ENCODE measurements at places on chromosomes 1 and 21.

DNA sequence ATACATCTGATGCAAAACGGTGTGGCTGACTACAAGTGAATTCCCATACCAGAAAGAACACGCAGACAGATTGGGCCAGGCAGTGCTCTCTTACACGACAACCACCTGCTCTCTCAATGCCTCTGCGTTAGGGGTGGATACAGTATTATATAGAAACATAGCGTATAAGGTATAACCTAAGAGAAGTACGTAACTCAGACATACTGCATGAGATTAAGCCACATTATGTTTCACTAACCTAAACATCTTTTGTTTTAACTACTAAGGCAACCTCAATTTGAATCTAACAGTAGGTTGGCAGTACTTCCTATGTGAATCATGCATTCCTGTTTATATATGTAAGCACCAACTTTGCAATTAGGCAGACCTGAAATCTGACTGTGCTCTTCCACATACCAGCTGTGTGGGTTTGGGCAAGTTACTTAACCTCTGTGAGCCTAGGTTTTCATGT, 58.1 kb upstream of the COA6 start:
- DNase-seq: no peak

DNA sequence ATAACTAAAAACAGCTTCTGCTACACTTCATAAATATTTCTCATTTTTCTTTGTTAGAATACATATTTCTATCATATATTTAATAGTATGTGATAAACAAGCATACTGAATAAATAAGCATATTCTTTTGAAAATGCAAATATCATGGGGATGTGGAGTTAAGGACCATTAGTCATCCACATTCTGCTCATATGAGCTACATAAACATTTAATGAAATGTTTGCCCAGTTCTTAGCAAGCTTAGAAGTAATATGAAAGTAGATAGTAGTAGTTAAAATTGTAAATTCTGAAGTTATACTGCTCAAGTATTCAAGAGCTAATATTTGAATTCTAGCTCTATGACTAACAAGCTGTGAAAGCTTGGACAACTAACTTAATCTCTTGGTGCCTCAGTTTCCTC, 10.1 kb upstream of the GORAB start:
- DNase-seq: no peak

- DNase-seq: peak; percentile 23
Observed at GRCh38 chr1:12275370-12275769, 45.5 kb downstream of the VPS13D start.

- no peak for DNase-seq
Observed at GRCh38 chr1:22111115-22111514, 31.8 kb downstream of the WNT4 start.

DNA sequence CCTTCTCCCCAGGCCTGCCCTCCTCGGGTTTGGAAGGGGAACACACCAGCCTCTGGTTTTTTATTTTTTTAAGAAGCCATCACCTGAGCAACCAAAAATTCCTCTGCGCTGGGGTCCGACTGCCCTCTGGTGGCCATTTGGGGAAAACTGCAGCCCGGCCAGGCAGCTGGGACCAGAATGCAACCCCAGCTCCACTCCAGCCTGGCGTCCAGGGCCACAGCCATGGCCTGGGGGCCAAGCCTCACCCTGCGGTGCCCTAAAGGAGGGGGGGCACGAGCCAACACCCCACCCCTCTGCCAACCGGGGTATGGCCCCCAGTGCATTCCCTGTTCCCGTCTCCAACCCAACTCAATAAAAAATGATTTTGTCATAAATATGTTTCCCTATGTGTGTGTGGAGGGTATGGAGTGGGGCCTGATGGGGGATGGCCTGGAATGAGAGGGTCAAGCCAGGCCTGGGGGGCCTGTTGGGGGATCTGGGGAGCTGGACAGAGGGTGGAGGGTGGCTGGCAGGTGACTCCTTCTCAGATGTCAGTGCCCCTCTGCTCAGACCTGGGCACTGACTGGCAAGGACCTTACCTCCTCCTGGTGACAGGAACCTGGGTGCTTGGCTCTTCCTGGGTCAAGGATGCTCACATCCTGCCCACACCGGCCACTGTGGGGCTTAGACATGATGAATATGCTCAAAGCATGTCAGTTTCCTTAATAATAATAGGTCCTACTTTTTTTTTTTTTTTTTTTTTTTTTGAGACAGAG, 3.2 kb downstream of the GPR3 start:
- DNase-seq: peak; percentile 67

DNA sequence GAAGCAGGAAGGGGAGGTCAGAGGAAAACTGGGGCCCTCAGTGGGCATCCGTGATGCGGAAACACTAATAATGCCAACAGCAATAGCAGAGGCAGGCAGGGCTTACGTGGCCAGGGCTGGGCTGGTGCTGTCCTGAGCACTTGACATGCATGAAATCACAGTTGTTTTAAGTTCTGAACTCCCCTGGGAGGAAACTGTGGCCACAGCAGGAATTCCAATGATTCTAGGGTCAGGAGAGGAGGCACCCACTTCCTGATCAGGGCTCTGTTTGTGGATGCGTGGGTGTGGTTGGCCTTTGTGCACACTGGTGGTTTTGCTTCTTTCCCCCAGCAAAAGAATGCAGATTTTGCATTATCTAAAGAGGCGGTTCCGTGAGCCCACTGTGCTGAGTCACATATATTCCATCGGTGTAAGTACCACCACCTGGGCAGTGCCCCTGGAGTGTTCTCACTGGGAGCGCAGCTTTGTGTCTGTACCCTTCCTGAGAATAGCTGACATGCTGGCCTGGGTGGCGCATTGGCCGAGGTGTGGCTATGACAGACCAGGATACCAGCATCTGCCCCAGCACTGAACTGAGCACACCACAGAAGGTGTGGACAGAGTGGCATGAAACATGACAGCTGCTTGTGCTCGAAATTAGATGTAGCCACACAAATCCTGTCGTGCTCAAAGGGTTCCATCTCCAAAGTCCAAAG, 71.0 kb downstream of the PDE9A start:
- DNase-seq: no peak

DNA sequence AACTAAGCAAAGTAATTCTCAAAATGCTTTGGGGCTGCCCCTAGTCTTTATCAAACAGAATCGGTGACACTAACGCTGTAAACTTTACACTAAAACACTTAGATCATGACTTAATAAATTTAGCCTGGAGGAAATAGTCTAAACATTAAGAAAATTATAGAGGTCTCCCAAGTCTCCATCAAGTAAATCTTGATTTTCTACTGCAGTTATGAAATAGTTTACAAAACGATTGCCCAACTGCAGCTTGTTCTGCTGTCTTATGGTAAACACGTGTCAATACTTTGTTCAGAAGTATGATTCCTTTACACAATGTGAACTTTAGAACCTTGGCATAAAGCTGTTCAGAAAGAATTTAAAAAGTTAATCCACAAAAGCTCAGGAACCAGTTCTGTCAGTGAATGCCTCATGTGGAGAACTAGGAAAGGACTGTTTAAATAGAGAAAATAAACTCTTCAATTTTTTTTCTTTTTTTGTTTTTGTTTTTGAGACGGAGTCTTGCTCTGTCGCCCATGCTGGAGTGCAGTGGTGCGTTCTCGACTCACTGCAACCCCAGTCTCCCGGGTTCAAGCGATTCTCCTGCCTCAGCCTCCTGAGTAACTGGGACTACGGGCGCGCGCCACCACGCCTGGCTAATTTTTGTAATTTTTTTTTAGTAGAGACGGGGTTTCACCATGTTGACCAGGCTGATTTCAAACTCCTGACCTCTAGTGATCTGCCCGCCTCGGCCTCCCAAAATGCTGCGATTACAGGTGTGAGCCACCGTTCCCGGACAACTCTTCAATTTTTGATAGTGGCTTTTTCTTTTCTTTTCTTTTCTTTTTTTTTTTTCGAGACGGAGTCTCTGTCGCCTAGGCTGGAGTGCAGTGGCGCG, 1.6 kb downstream of the DDI2 start:
- DNase-seq: no peak

GRCh38 chr1:77230051-77230450, 10.8 kb upstream of the PIGK start:
- no peak for DNase-seq

GRCh38 chr1:118077331-118078045, 107.5 kb downstream of the SPAG17 start:
- no peak for DNase-seq

DNA sequence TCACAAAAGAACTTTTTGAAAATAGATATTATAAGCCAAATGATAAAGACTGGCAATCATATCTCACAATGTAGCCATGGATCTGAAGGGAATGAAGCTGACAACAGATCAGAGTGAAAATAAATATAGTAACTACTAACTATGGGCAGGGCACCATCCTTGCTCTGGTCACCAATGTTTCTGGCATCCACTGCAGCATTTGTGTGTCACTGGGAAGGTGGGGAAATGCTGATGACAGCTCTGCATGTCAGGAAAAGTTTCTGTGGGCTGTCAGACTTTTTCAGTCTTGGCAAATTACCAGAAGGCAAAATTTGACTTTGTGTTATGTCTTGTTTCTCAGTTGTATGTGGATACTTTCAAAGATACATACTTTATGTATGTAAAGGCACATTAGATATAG, 195.6 kb downstream of the ZNF326 start:
- DNase-seq: no peak

DNA sequence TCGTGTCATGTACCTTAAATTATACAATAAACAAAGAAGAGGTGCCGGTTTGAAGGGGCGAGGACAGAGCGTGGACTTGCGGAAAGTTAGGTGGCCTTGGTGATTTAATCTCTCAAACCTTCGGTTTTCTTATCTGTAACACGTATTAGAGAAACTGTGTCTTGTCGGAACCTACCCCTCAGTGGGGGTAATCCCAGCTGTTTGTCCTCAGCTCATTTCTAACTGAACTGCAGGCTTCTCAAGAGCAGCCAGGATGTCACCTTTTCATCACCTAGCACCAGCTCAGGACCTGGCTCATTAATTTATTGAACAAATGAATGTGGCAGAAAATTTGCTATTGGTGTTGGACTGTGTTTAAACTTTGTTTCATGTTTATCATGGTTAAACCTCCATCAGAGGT, 31.2 kb downstream of the ITSN1 start:
- no peak for DNase-seq

DNA sequence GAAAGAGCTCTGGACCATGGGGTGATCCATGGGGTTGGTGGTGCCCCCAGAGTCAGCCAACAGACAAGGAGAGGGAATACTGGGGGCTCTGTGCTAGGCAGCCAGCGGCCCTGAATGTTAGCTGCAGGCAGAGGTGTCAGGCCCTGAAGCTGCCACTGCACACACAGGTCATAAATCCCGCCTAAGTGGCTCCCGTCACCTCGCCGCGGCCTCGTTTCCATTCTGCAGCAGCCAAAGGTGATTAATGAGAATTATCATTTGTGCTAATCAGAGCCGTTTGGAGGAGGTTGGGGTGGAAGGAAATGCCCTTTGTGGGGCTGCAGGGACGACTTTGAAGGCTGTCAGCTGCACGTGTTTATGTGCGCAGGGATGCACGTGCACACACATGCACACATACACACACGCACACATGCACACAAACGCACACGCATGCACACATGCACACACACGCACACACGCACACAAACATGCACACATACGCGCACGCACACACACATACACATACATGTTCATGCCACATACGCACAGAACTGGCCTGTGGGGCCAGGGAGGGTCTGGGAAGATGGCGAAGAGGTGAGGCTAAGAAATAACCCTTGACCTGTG, 88.8 kb upstream of the ARHGEF16 start:
- no peak for DNase-seq

DNA sequence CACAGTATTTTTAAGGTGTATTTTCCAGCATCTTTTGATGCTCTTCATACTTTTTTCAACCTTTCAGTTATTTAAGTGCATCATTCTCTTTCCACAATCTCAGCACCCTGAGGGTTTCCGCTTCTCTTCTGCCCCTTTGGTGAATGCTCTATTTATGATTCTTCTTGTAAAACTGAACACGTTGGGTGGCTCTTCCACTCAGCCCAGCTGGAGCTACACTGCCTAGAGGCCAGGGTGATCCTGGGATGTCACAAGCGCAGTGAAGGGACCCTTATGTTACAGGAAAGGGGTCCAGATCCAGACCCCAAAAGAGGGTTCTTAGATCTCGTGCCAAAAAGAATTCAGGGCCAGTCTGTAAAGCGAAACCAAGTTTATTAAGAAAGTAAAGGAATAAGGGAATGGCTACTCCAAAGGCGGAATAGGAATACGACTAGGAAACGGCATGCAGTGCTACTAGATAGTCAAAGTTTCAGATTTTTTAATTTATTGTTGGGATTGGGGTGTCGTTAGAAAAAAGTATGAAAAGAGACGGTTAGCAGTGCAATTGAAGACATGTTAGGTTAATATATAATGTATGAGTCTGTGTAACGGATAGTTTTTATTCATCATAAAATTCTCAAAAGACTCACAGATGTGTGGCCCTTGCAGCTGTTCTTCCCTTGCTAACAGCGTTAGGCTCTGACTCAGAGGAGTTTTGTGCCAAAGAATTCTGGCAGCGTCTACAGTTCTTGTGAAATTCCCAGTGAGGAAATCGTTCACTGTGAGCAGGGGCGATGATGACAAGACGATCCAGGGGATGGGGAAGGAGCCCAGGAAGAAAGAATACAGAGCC, 14.4 kb upstream of the ERVH48-1 start:
- no peak for DNase-seq

DNA sequence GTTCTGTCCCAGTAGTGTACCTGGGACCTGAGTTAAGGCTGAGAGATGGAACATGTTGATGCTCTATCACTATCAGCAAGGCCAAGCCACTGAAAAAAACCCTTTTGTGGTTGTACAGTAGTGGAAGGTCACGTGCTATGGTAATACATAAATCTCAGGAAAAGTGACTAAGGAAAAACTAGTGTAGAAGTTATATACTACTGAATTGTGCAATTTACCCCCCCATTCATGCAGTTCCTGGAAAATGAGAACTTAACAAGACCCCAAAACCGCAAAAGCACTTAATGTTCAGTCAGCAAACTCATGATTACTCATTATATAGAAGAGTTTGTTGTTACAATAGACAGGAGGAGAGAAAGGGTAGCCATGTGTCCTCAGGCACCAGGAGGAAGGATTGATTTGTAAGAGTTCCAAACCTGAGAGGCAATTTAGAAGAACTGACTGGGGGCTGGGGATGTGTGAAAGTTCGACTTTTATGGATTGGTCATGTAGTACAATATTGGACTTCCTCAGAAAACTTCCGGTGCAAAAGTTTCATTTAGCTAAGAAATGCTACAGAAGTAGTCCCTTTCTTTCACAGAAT, 91.6 kb downstream of the RGL1 start:
- DNase-seq: no peak

GRCh38 chr1:169085911-169086310, 20.6 kb upstream of the ATP1B1 start:
- DNase-seq: no peak

DNA sequence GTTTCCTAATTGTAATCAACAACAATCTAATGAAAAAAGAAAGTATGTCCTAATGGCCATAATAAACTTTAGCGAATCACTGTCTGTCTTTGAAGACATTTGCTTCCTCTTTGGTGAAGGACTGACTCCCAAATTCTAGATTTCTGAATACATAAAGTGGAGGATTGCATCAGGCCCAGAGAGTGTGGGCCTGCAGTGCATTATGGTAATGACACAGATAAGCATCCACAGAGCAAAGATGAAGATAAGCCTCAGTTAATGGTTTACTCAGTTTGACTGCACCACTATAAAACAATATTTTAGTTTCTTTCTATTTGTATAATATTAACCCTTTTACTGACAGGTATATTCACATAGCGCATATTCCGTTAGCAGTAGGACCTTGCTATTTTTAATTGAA, 365.5 kb downstream of the KCTD3 start:
- DNase-seq: no peak

- no peak for DNase-seq
Observed at GRCh38 chr21:36761685-36762084, 62.8 kb downstream of the SIM2 start.

GRCh38 chr1:113983391-113983790, 4.1 kb downstream of the OLFML3 start:
- no peak for DNase-seq

GRCh38 chr21:33478935-33479678, 667 bp downstream of the TMEM50B start:
- peak; percentile 10 for DNase-seq

All from stimulated activated CD4-positive, alpha-beta T cell treated with anti-CD3 and anti-CD28 coated beads, Interleukin-15, amount 100 ng/mL, for 1 hour (primary cell).